Naive thymus-derived CD4-positive, alpha-beta T cell (primary cell): ENCODE measurements at places on chromosomes 2 and 18.

GRCh38 chr2:127722807-127723206 lies 21.5 kb downstream of the SFT2D3 start:
- H3K27me3 ChIP-seq = no peaks in the 10 kb centered on the region
- peaks cover 41% of the 10 kb centered on the region for H3K36me3 ChIP-seq
- no peak for DNase-seq
- H3K4me3 ChIP-seq = no peak overlapping the region

DNA sequence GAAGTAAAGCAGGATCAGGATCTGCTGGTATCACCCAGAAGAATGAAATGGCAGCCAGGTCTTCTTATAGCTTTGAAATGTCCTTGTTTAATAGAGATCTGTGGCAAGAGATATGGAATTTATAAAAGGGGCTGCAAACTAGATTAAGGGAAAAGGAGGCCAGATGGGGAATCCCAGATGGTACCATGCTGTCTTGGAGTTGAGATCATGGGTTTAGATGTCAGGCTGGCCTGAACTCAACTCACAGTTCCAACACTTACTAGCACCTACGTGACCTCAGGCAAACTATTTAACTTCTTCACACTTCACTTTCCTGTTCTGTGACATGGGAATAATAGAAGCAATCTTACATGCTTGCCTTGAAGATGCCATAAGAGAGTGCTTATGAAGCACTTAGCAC lies 188.2 kb downstream of the ALK start:
- no peak overlapping the region for H3K4me3 ChIP-seq
- H3K4me1 ChIP-seq = no peaks in the 10 kb centered on the region
- H3K36me3 ChIP-seq = no peaks in the 10 kb centered on the region
- no peak for DNase-seq
- H3K27ac ChIP-seq = no peak overlapping the region

DNA sequence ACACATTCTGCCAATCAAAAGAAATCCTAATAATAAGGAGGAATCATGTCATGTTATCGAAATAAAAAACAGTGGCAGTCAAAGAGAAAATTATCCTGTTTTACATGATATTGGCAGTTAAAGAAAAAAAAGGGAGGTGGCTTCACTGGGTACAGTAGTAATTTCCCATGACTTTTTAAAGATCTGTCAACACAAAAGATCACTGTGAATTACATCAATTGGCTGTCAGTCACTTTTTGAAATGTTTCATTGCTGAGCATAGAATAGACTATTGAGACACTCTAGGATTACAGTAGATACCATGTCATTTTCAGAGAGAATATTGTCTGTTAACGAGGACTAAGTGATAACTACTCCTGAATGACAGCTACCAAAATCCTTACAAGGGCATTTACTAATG lies 335.7 kb upstream of the CYP26B1 start:
- H3K36me3 ChIP-seq = no peaks in the 10 kb centered on the region
- no peak overlapping the region for H3K4me3 ChIP-seq
- no peaks in the 10 kb centered on the region for H3K27me3 ChIP-seq

- no peaks in the 10 kb centered on the region for H3K36me3 ChIP-seq
- H3K4me1 ChIP-seq = no peaks in the 10 kb centered on the region
- no peak overlapping the region for H3K4me3 ChIP-seq
- no peak for DNase-seq
- no peak overlapping the region for H3K27ac ChIP-seq
- no peaks in the 10 kb centered on the region for H3K27me3 ChIP-seq
Measured at GRCh38 chr2:161586517-161587167, 37.6 kb upstream of the SLC4A10 start.

- H3K27me3 ChIP-seq = no peaks in the 10 kb centered on the region
- no peaks in the 10 kb centered on the region for H3K4me1 ChIP-seq
- no peak for DNase-seq
- H3K36me3 ChIP-seq = no peaks in the 10 kb centered on the region
- no peak overlapping the region for H3K4me3 ChIP-seq
- H3K27ac ChIP-seq = no peak overlapping the region
Measured at GRCh38 chr2:27822049-27822448, 50.5 kb downstream of the MRPL33 start.

GRCh38 chr18:6835345-6835744 lies 105.8 kb downstream of the ARHGAP28 start:
- H3K27ac ChIP-seq = no peak overlapping the region
- no peak for DNase-seq
- H3K27me3 ChIP-seq = no peaks in the 10 kb centered on the region
- H3K4me1 ChIP-seq = no peaks in the 10 kb centered on the region

DNA sequence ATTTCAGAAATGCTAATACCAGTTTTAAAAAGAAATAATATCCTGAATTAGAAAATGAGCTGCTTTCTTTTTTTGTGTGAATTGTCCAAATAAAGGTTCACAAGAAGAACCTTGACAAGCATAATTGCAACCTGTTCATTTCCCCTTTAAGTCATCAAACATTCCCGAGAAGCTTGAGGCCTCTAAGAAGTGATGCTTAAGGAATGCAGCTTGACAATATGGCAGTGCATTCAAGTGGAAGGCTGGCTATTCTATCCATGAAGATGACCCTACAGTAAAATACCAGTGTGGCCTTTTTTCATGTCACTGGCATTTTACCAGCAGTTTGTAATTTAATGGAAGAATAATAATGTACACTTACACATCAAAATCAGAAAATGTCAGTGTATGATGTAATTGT lies 216.7 kb downstream of the CTNNA2 start:
- no peaks in the 10 kb centered on the region for H3K36me3 ChIP-seq
- no peaks in the 10 kb centered on the region for H3K27me3 ChIP-seq
- no peak overlapping the region for H3K27ac ChIP-seq
- H3K4me1 ChIP-seq = no peaks in the 10 kb centered on the region
- no peak for DNase-seq

GRCh38 chr2:210913461-210913860 lies 357.1 kb downstream of the CPS1 start:
- no peaks in the 10 kb centered on the region for H3K36me3 ChIP-seq
- H3K27ac ChIP-seq = no peak overlapping the region

DNA sequence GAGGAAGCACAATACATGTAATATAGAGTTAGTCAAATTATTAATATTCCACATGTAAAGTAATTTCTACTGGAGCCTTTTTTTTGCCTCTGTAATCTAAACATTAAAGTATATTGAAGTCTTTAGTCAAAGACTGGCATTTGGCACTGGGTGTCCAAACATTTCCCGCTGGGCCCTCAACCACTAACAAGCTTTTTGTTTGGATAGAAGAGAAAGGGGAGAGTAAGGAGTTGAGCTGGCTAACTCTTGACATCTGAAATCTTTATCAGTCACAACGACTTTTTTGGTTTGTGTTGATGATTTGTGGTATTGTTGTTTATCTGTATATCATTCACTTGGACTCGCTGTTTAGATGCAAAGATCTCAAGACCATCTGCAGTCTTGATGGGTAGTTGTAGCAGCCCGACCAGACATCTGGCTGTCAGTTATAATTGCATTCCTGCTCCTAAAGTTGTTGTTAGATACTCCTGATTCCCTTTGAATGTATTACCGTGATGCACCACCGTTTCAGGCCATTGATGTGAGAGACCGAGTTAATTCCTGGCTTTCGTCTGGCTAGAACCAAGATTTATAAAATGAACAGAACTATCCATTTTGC lies 379.6 kb downstream of the MTX2 start:
- H3K4me1 ChIP-seq = no peaks in the 10 kb centered on the region
- H3K27me3 ChIP-seq = peaks cover under 1% of the 10 kb centered on the region
- no peak overlapping the region for H3K27ac ChIP-seq
- DNase-seq = no peak
- H3K4me3 ChIP-seq = no peak overlapping the region

DNA sequence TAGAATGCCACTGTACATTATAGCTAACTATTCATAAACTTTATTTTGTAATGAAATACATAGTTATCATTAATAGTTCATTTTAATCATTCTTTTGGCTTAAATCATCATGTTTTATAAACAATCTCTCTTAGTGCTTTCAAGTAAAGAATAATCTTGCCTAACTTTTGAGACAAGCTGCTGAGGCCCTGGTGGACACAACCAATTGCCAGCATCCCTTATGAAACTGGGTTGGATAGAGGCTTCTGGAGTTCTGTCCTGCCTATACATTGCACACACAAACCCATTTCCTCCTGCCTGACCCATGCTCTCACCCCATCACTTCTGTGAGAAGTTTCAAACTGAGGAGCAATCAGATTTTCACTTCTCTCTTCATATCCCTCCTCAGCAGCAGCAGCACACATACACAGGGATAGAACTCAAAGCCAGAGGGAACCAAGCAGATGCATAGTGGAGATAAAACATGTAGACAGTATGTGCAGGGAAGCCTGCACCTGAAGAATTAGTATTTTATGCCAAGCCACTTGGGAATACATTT lies 450.0 kb upstream of the SLC14A2 start:
- no peak for DNase-seq
- H3K27ac ChIP-seq = no peak overlapping the region
- H3K27me3 ChIP-seq = no peaks in the 10 kb centered on the region

- H3K27me3 ChIP-seq = no peaks in the 10 kb centered on the region
- H3K27ac ChIP-seq = no peak overlapping the region
- no peak for DNase-seq
- H3K4me1 ChIP-seq = no peaks in the 10 kb centered on the region
- no peak overlapping the region for H3K4me3 ChIP-seq
Measured at GRCh38 chr2:118954297-118955060, 12.5 kb downstream of the MARCO start.

- H3K4me3 ChIP-seq = no peak overlapping the region
- no peaks in the 10 kb centered on the region for H3K27me3 ChIP-seq
- no peaks in the 10 kb centered on the region for H3K4me1 ChIP-seq
- DNase-seq = no peak
- no peak overlapping the region for H3K27ac ChIP-seq
Measured at GRCh38 chr2:226466124-226466523, 333.5 kb downstream of the IRS1 start.

DNA sequence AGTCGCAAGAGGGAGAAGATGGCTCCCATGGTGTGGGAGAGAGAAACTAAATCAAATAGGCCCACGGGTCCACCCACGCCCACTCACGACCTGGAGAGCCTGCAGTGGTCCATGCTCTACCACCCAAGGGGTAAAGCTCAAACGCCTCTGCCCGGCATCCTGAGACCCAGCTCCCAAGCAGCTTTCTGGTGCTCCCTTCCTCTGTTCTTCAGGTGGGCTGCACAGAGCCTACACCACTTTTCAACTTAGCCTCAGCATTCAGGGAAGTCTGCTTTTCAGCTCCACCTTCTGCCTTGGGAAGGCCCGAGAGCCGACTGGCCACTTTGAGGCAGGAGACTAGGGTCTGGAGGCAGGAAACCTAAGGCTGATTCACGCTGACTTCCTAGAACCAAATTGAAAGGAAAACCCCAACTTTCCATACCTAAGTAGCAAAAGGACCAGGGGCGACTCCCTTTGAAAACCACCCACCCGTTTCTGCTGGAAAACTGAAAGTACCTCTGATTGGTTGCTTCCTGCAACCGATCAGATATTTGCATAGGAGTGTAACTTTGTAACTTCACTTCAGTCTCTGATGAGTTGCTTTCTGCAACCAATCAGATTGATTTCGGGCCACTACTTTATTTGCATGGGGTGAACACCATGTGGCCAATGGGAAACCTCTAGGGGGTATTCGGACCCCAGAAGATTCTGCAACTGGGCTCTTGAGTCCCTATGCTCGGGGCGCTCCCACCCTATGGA lies 26.8 kb upstream of the SPATA3 start:
- H3K27ac ChIP-seq = no peak overlapping the region
- no peaks in the 10 kb centered on the region for H3K36me3 ChIP-seq
- no peak for DNase-seq
- no peak overlapping the region for H3K4me3 ChIP-seq
- H3K27me3 ChIP-seq = no peaks in the 10 kb centered on the region

GRCh38 chr2:88092773-88093172 lies 25.1 kb downstream of the SMYD1 start:
- no peak overlapping the region for H3K27ac ChIP-seq
- H3K36me3 ChIP-seq = no peaks in the 10 kb centered on the region
- no peaks in the 10 kb centered on the region for H3K27me3 ChIP-seq
- peaks cover 23% of the 10 kb centered on the region for H3K4me1 ChIP-seq
- no peak overlapping the region for H3K4me3 ChIP-seq

- no peaks in the 10 kb centered on the region for H3K4me1 ChIP-seq
- no peak overlapping the region for H3K27ac ChIP-seq
- no peak for DNase-seq
- peaks cover 11% of the 10 kb centered on the region for H3K36me3 ChIP-seq
Measured at GRCh38 chr2:215363461-215364156, 51.8 kb downstream of the ATIC start.

GRCh38 chr2:27086724-27087593 lies at the start of gene KHK:
KHK (plus strand) TSS chr2:27086772; CDS start chr2:27087260, 488 bp downstream.
- no peaks in the 10 kb centered on the region for H3K27me3 ChIP-seq
- peak within 1 kb of the TSS; percentile 90 for H3K27ac ChIP-seq
- DNase-seq = no peak
- H3K36me3 ChIP-seq = no peaks in the 10 kb centered on the region
- H3K4me1 ChIP-seq = peaks cover 16% of the 10 kb centered on the region
- peak within 1 kb of the TSS; percentile 73 for H3K4me3 ChIP-seq

DNA sequence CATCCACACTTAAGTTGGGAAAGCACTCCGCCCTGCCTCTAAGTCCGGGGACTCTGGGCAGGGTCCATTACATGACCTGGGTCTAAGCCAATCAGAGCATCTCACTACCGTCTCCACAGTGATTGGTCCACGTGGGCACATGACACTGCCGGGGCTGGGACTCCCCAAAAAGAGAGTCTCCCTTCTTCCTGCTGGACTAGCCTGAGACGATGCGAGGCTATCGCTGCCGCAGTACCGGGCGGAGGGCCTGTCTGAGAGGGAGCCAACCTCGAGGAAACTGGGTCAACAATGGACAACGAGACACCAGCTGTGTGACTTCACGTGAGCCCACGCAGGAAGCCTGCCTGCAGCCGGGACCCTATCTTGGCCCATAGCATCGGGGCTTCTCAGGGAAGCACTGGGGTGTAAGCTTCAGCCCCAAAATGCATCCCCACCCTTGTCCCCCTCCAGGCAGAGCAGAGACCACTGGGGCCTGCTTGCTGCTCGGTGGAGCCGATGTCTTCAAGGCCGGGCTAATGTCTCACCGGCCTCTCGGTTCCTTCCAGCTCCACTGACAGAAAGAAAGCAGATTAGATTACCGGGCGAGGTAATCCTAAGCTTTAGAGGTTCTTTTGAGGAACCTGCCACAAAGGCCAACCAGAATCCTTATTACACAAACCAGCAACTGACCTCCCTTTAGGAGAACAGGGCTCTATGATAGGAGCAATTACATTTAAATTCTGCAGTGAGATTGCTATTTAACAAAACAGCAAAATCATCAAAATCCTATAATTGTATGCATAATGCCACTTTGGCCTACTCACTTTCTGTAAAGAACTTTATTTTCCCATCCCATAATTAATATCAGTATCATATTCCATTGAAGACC lies 21.3 kb upstream of the COPS8 start:
- no peaks in the 10 kb centered on the region for H3K4me1 ChIP-seq
- no peaks in the 10 kb centered on the region for H3K27me3 ChIP-seq
- DNase-seq = no peak
- no peaks in the 10 kb centered on the region for H3K36me3 ChIP-seq
- no peak overlapping the region for H3K4me3 ChIP-seq
- no peak overlapping the region for H3K27ac ChIP-seq

GRCh38 chr18:23146861-23147469 lies 11.7 kb downstream of the CABLES1 start:
- no peaks in the 10 kb centered on the region for H3K4me1 ChIP-seq
- no peaks in the 10 kb centered on the region for H3K27me3 ChIP-seq
- no peak overlapping the region for H3K27ac ChIP-seq
